ENCODE measurements at places on chromosomes 5 and 9. TPM values are rescaled to one million over a fixed set of nuclear protein-coding genes. Genes with fewer than 3 reads are reported as not detected.
A peak's percentile ranks its signal among the peaks of the same experiment; 100 is the strongest.

Gene WWC1
- 10.3 TPM for total RNA-seq

Gene C9orf50
- total RNA-seq, result not detected

Gene GABRA1
- not detected for total RNA-seq

DNA sequence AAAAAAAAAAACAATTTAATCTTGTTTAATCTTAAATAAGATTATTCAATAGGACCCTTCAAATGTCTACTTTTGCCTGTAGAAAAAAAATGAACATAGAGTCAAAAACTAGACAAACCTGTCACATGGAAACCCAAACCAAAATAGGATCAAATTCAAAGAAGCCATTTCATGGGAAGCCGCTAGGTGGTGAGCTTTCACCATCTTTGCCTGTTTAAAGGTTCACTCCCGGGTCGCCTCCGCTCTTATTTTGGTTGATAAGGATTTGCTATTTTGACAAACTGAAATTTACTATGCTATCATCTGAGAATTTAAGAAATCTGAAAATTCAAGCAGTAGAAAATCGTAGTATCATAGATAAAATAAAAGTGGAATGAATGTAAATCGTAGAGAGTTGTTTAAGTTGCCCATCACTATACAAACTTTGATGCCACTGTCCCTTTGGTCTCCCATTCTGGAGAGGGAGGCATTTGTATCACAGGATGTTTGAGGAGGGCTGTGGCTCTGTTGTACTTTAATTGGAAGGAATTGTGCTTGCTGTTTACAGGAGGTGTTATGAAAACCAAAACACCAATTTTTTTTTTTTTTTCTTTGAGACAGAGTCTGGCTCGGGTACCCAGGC is 43.5 kb upstream of the DNAH5 start:
- no peak overlapping the region for H3K4me3 ChIP-seq
- H3K27ac ChIP-seq, result peak overlapping the region; percentile 81
- H3K4me1 ChIP-seq, result peaks cover 21% of the 10 kb centered on the region
- no peaks in the 10 kb centered on the region for H3K27me3 ChIP-seq
- H3K36me3 ChIP-seq, result no peaks in the 10 kb centered on the region

DNA sequence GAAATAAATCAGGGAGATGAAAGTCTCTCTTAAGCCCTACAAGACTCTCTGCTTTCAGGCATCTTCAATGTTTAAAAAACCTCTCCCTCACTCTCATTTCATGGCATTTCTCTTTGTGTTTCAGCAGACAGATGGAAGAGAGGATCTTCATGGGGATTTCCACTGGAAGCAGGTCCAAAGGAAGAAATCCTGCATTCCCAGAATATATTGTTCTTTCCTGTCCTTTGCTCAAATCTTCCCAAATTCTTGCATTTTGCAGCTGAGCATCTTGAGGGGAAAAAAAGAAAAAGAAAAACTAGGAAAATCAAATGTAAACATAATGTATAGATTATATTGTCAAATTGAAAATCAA is 382.2 kb downstream of the ENC1 start:
- no peak overlapping the region for H3K4me3 ChIP-seq
- peaks cover 2% of the 10 kb centered on the region for H3K27me3 ChIP-seq
- H3K4me1 ChIP-seq, result no peaks in the 10 kb centered on the region
- DNase-seq, result no peak
- no peaks in the 10 kb centered on the region for H3K36me3 ChIP-seq
